Right lung (tissue), 10 donors: ENCODE measurements at places on chromosomes 5 and 9.

DNA sequence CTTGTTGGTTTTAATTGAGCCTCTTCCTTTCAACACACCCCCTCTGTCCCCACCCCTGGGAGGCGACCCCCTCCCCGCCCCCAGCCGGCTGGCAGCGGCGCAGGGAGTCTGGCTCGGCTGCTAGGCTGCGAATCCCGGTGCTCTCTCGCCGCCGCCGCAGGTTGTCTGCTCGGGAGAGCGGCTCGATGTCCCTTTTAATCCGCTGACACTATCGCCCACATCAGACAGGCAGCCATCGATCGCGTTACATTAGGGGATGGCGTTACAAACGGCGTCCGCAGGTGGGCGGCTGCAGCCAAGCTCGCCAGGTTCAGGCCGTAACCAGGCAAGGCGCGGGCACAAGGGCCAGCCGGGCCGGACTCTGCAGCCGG, 1.3 kb downstream of the NR2F1-AS1 start:
- no peak for DNase-seq

DNA sequence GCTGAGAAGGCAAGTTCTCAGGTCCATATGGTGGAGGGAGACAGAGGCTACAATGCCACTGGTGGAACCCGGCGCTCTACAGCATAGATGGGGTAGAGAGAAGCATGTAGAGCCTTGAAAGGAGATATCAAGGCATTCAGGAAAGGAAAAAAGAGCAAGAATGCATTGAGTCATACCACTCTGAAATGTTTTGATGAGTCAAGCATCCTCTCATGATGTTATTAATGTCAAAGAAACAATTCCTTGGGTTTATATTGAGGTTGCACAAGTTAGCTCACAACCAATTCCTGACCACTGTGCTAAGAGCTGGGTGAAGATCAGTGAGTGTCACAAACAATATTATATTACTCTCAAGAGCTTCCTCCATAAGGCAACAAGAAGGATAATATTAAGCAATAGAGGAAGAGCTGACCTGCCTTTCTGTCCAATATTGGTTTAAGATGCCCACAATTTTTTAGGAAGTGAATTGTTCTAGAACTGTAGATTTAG, 178.0 kb downstream of the RFK start:
- DNase-seq: no peak

GRCh38 chr5:151903243-151903653, 21.4 kb downstream of the GLRA1 start:
- no peak for DNase-seq

DNA sequence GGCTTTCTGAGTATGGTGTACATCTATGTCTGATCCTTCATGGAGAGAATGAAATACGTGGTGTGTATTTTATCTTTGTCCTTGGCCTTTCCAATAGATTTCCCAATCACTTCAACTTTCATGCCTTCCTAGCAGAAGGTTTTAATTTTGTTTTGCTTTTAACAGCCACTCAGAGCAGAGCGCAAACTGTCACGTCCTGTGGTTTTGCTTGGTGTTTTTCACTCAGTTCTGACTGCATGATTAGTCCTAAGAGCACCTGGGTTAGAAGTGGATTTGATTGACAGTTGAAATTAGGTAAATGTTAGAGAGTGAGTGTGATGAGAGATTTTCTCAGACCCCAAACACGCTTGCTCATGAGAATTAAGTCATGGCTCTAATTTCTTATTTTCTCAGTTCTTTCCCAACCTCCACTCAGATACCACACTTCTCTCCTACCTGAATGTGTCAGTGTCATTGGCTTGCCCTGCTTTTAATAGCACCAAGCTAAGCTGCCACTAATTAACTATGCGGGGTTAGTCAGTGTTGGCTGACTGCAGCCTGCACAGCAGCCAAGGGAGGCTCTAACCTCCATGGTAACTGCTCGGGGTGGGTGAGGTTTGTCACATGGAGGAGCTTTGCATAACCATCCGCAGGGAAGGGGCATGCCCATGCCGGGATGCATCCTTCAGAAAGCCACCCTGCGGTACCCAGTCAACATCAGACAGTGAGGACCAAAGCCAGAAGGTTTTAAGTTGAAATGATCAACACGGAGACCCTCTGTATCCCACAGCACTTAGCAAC, 173.4 kb downstream of the NR3C1 start:
- DNase-seq: no peak

GRCh38 chr9:10566848-10567247, 46.0 kb downstream of the PTPRD start:
- no peak for DNase-seq

DNA sequence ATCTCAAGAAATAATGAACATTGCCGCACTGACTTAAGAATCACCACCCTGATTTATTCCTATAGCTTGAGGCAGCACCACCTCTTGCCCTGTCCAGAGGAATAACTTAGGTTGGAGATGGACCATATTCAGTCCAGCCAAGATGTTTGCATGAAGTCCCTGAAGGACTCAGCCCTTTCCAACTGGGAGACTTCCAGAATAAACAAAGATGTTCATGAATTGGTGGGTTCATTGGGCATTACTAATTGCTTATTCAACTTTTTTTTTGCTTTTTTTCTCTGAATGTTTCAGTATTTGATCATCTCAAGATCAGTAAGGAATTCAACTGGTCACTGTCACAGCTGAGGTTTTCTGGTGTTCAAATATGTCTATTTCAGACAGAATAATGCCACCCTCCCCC, 470.6 kb downstream of the CCDC171 start:
- DNase-seq: no peak

DNA sequence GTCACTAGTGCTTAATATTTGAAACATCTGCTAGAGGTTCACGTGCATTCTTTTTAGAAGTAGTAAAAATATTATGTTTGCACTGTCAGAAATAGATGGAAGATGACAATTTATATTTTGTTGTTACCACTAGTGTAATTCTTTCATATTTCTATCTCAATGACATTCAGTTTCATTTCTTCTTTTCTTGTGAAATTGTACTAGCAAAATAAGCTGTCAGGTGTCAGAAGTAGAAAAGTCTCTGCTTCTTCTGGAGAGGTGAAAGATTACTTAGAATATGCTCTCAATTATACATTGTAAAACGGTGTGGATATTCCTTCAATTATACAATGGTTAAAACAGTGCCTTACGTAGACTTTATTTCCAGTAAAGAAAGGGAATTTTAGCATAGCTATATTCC, 395.4 kb downstream of the CSNK1G3 start:
- DNase-seq: no peak

DNA sequence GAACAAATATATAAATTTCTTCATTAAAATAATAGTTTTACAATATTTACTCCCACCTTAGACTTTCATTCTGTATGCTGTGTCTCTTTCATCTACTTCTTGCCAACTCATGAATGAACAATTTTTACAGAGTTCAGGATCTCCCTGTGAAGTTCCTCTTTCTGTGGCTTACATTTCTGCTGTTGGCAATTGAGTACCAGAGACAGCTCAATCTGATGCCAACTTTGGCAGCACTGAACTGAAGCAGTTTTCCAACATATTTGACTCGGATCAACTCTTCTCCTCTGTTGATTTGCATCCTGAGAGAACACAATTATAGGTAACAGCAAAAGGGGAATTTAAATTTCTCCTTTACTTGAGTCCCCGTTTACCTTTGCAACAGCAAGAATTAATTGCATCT, 1262.2 kb downstream of the EFNA5 start:
- DNase-seq: no peak

DNA sequence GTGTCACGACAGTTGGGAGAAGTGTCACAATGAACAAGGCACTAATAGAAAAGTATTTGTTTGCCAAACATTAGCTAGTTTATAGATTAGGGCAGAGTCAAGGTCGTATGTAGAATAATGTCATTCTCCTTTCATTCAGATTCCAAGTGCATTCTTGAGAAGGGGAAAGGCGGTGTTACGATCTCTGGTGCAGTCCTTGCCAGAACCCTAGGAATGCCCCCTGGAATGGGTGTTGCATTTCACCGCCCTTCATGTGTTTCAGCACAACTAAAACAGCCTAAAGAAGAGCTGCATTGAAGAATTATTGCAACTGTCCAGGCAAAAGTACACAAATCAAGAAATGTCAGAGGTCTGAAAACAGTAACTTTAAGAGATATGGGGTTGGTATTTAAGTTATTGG, 721.0 kb upstream of the WWC1 start:
- DNase-seq: no peak

DNA sequence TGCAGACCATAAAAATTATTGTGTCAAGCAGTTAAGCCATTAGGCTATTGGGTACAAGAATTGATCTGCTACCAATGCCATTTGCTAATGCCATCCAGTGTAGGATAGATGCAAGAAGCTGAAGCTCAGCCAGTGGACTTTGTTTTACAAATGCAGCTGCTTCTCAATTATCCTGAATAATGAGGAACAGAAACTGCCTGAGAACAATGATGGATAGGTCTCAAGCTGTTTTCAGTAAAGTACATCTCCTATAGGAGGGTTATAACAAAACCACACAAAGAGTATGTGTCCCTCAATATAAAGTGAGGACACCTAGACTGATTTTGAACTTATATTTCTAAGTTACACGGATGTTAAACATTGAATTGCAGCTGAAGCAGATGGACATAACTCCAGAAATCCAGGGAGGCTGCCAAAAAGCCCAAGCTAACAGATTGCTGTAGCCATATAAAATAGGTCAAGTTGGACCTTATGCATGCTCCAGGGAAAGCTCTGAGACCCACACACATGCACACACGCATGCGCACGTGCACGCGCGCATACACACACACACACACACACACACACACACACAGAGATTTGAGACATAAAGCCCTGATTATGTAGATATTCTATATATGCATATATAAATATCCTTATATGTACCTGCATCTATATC, 482.7 kb upstream of the CD180 start:
- DNase-seq: no peak

- DNase-seq: peak; percentile 45
These were observed 32.0 kb downstream of the MACROH2A1 start for GRCh38 chr5:135367076-135367475.

- no peak for DNase-seq
These were observed 25.7 kb downstream of the SYK start for GRCh38 chr9:90827181-90827871.

DNA sequence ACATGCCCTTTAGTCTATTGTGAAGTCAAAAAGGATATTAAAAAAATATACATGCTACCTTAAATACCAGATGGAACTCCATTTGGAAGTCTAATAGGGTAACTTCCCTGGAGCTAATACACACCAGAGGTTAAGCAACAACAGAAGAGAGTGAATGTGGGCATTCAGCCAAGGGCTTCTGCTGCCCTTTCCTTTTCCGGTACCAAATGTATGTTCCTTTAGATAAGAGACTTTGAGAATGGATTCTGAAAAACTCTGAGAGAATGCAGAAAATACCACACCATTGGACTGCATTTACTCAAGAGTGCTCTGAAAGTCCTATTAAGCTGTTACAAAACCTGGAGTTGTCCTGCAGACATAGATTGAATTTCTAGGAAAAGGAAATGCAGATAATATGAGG, 23.8 kb upstream of the TRPM3 start:
- peak; percentile 51 for DNase-seq

- DNase-seq: no peak
These were observed 42.0 kb downstream of the EPB41L4B start for GRCh38 chr9:109278848-109279247.

DNA sequence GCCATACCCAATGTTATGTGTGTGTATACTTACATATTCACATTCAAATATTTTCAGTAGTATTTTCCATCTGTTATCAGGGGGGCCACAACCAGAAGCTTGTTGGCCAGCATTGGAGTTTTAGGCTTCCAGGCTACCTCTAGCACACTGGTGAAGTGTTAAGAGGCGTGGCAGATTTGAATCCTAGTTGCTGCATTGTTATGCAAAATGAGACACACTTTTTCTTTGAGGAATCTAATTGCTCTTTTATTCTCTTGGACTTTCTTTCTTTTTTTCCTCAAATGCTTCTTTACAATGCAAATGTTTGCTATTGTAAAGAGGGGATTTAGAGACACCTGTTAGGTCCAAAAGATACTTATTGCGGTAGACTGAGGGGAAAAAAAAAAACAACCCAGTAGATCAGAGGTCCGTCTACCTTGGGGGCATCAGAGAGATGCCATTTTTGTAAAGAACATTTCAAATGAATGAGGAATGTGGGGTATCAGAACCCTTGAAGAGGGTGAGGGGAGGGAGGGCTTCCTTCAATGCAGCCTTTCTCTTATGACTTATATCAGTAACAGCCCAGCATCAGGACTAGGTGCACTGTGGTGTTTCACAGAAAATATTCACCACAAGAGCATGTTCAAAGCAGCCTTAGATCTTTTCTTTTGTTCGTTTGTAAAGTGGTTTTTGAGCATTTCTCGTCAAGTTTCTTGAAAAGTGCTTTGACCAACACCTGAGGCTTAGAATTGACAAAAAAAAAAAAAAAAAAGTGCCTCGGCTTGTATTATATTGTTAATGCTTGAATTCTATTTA, 3.8 kb downstream of the SMARCA2 start:
- DNase-seq: no peak

DNA sequence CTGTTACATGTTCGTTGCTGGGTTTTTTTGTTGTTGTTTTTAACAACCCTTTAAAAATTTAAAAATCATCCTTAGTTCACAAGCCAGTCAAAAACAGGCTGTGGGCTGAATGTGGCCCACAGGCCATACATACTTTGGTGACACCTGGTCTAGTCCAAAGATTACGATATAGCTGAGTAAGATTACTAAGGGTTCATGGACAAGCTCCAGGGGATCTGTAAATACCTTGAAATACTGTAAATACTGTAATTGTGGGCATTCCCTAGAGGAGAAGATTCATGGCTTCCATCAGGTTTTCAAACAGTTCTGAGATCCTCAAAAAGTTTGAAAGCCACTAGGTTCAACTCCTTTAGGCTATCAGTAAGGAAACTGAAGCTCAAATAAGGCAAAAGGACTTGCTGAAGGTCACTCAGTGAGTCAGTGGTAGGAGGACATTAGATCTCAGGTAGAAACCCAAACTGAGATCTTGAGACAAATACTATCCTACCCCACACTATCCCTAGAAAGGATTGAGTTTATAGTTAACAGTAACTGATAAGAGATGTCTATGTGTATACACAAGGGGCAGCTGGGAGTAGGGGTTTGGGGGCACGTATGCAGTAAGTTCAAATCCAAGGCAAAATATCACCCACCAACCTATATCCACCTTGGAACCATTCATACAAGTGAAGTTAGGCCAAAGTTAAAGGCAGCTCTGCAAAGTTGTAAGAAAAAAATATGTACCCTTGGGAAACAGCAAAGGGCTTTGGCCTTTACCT, 17.8 kb downstream of the RAB14 start:
- DNase-seq: no peak

DNA sequence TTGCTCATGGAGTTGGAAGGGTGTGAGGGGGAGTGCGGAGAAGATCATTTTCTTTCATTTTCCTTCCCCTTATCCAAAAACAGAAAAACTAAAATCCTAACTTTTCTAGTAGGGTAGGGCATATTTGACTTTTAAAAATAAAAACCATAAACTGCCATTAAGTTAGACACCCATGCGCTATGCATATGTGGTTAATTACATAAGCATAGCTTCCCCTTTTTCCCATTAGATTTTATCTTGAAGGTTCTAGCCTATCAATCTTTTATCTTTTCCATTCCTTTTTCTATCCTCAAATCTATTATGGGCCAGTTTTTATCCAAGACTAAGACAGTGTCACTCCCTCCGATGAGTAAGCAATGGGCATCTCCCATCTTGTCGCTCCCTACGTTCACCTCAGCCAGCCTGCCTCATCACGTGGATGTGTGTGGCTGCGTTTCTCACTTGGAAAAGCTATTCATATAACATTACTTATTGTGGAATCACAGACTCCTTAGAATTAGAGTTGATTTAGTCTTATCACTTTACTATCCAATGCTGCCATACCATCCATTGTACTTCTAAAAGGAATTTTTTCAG, 49.2 kb downstream of the PCSK5 start:
- no peak for DNase-seq
